ENCODE measurements at places on chromosomes 6 and 20.
A peak's percentile ranks its signal among the peaks of the same experiment; 100 is the strongest.

DNA sequence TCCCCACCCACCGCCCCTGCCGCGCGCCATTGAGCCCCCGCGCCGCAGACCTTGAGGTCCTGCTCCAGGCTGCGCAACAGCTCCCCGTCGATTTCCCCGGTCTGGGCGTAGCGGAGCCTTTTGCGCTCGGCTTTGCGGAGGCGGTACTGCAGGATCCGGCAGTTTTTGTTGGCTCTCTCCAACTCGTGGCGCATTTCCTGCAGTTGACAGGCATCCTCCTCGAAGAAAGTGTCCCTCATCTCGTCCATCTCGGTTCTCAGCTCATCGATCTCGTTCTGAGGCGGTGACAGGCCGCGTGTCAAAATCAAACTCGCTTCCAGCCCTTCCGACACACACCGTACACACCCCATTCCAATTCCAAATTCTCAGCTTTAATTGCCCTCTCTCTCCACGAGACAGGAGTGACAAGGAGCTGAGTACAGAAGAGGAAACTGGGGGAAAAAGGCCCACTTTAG is 4.3 kb downstream of the MTCL3 start:
- no peak for DNase-seq

GRCh38 chr6:152355166-152355565 is 282.0 kb downstream of the SYNE1 start:
- no peak for DNase-seq

GRCh38 chr20:51154708-51155690 is 132.1 kb upstream of the KCNG1 start:
- no peak for DNase-seq

DNA sequence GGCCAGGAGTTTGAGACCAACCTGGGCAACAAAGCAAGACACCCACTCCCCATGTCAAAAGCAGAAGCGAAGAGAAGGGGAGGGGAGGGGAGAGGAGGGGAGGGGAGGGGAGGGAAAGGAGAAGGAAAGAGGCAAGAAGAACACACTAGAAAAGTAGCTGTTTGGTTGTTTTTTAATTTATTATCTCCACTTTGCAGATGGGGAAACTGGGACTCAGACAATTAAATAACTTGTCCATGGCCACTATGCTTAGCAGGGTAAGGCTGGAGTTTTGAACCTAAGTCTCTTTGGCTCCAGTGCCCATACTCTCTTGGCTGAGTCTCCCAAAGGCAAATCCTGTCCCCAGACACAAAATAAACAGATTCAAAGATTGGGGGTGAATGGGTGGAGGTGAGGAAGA is 12.4 kb upstream of the GHRH start:
- DNase-seq = no peak

DNA sequence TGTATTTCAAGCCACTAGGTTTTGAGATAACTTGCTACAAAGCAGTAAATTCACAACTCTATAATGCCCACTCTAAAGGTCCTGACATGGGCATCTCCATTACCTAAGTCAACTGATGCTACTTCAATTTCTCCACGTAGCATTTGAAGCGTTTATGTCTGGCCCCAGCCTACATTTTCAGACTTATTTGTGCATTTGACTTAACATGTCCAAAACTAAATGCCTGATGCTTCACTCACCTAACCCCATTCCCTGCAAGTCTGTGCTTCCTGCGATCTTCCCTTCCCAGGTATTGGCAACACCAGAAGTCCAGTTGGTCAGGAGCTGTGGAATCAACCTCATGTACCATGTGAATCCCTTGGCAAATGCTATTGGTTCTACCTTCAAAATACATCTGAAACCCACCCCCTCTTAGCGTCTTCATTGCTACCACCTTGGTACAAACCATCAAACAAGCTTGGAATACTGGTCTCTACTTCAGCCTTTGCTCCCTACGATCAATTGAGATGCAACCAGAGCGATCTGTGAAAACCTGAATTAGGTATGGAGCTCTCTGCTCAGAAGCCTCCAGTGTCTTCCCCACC is 12.8 kb upstream of the ZNFX1 start:
- DNase-seq = no peak

GRCh38 chr20:50193199-50193835 is 2.7 kb downstream of the CEBPB start:
- DNase-seq = no peak

- no peak for DNase-seq
Observed at GRCh38 chr6:139751179-139751578, 376.7 kb upstream of the CITED2 start.

- no peak for DNase-seq
Observed at GRCh38 chr6:152984513-152984872, 1.7 kb upstream of the FBXO5 start.

DNA sequence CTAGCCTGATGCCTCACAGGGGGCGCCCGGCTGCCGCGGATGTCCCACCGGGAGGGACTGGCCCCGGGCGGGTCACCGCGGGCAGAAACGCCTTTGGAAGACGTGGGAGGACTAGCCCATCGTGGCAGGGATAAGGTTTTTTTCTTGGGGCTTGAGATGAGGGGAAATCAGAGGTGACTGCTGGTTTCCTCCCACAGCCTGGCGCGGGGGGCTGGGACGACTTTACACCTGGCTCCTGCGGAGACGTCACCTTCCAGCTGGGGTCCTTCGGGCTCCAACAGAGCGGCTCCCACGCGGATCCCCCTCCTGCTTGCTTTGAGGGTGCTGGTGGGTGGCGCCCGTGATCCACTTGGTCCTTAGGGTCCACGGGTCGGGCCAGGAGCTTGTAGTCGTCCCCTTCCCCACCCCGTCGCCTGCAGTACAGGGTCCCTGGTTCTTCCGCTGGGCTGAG is 11.4 kb downstream of the ULBP3 start:
- no peak for DNase-seq

DNA sequence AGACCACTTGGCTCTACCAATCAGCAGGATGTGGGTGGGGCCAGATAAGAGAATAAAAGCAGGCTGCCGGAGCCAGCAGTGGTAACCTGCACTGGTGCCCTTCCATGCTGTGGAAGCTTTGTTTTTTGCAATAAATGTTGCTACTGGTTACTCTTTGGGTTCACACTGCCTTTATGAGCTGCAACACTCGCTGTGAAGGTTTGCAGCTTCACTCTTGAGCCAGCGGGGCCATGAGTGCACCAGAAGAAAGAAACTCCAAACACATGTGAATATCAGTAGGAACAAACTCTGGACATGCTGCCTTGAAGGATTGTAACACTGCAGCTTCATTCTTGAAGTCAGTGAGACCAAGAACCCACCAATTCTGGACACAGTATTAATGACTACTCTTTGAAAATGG is 89.9 kb upstream of the MBOAT1 start:
- no peak for DNase-seq

- DNase-seq = no peak
Observed at GRCh38 chr6:10237298-10238038, 177.4 kb downstream of the TFAP2A start.

GRCh38 chr6:115891111-115891669 is 169.5 kb downstream of the FRK start:
- no peak for DNase-seq

- DNase-seq = no peak
Observed at GRCh38 chr6:14092316-14092715, 25.3 kb upstream of the CD83 start.

DNA sequence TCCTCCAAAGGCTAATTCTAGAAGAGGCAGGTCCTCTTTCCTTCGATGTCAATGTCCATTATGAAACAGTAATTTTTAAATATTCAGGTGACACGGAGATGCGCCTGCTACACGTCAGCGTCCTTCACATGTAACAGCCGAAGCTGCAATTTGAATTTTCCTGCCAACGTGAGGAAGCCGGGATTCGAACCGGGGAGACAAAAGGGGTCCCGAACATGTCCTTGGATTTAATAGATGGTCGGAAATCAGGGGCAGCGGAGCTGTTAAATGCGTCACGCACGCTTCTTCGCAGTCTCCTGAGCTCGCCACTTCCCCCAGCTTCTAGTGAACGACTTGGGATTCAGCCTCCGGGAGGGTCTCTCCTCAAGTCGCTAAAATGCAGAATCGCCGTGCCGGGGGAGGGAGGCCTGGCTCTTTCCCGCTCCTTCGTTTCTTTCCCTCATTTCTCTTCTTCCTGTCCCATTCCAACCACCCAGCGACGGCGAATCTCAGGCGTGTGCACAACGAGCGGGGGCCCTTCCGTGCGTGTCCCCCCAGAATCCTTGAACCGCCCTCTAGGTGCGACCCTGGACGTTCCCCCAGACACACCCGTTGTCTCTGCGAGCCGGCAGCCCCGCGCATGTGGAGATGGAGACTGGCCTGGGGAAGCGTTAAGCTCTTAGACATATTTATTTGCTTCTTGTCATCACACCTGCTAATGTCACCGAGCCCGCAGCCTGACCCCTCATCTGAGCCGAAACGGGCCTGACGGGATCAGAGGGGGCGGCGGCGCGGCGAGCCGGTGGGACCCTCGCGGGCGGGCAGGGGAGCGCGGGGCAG is 1.3 kb upstream of the FOXC1 start:
- DNase-seq = no peak

GRCh38 chr6:157669747-157670216 is 153.3 kb upstream of the SNX9 start:
- no peak for DNase-seq

GRCh38 chr20:36820073-36820472 is 46.5 kb upstream of the DSN1 start:
- DNase-seq = no peak

- DNase-seq = no peak
Observed at GRCh38 chr6:82568290-82568993, 204.8 kb downstream of the TPBG start.

DNA sequence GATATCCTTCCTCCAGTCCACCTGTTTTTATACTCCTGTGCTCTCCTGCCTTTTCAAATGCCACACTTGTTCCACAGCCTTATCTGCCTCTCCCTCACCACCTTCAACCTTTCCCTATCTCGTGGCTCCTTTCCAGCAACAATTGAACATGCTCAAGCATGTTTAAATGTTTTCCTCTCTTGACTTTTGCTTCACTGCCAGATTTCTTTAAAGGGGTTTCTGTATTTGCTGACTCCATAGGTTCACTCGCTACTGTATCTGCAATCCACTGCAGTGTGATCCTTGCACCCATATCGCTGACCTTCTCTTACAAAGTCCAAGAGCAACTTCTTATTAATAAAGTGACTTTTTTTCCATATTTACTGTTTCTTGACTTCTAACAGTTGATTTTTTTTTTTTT is 11.2 kb upstream of the GMNN start:
- no peak for DNase-seq

- DNase-seq = no peak
Observed at GRCh38 chr20:64042054-64042781, 6.2 kb downstream of the C20orf204 start.

DNA sequence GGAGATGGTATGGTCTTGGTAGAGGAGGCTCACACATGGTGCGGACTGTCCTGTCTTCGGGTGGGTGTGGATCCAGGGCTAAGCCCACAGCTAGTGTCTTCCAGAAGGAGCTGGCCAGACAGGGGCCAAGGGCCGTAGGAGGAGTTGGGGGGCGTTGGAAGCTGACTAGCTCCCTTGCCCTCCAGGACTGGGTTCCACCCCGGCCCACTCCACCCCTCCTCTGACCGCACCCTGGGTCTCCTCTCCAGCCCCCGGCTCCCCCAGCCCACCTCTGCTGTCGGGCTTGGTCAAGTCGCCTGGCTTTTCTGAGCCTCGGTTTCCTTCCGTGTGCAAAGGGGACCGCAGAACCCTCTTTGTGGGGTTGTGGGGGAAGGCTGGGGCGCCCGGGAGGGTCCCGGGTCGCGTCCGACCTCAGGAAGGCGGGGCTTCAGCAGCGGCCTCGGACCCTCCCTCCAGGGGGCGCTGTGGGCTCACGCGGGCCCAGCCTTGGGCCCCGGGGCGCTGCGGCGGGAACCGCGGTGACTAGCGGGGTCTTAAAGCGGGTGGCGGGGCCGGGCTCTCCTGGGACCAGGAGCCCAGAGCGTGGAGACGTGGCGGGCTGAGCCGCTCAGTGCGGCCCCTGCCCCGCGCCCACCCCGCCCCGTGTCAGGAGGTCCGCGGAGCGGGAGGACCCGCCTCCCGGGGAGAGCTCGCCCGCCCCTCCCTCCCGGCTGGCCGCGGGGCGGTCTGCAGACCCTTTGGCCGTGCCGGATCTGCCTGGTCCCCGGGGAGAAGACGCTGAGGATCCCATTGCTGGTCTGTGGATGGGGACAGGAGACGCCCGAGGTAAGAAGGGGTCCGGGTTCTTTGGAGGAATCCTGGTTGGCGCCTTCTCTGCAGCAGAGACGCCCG is 5.4 kb downstream of the NPBWR2 start:
- peak; percentile 92 for DNase-seq

DNA sequence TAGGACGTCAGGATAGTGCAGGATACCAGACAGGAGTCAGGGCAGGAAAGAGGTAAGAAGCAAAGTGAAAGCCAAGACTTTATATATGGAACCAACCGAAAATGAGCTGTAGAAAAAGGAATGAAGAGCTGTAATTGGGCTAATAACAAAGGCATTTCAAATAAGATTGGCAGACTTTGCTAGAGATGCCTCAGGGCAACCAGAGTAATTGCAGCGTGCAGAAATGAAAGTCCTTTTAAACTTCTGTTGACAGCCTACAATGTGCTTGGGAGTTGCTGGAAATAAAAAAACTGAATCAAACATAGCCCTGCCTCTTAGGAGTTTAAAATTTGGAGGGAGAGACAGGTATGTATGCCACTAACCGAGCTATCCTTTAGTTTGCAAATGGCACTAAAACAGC is 56.4 kb upstream of the NKX2-4 start:
- DNase-seq = no peak

DNA sequence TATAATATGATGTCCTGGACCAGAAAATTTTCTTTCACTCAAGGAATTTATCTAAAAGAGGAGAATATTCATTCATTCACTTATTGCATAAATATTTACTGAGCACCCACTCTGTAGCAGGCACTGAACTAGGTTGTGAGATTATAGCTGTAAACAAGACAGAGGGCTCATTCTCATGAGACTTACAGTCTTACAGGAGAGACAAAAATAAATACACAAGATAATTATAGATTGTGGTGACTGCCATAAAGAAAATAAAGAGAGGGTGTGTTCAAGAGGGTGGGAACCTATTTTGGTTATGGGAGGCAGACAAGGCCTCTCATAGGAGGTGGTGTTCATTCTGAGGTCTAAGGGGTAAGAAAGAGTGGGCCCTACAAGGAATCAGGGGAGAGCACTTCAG is 109.9 kb upstream of the SUPT3H start:
- no peak for DNase-seq

DNA sequence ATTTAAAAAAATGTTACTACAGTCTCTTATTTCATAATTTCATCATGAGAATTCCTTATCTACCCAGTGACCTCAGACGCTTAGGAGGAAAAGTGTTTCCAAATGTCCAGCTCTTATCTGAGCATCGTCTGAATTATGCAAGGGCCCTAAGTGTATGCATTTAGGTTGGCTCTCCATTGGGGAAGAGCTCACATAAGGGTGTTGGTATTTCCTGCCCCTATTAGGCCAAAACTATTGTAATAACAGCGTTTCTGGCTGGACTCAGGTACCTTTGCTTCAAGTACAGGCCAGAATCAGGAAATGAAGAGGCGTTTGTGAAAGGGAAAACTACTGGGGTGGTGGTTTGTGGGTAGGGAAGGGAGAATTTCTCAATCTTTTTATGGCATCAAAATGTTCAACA is 40.4 kb upstream of the SGK1 start:
- DNase-seq = no peak
